NCI-H2107 (cell line): ENCODE measurements at places on chromosomes 2 and 18.

DNA sequence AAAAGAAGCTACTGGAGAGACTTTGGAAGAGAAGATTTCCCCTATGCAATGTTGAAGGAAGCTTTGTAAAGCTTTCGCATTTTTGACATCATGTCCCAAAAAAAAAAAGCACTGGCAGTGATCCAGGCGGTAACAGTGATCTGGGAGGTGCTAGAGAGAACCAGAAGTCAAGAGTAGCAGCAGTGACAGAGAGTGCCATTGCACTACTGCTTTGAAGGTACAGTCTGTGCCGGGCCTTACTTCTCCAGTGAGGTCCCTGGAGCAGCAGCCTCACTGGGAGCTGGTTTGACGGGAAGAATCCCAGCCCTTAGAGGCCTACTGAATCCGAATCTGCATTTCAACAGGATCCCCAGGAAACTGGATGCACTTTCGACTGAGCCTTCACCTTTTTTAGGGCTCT lies 50.9 kb upstream of the ATL2 start:
- no peak for DNase-seq

DNA sequence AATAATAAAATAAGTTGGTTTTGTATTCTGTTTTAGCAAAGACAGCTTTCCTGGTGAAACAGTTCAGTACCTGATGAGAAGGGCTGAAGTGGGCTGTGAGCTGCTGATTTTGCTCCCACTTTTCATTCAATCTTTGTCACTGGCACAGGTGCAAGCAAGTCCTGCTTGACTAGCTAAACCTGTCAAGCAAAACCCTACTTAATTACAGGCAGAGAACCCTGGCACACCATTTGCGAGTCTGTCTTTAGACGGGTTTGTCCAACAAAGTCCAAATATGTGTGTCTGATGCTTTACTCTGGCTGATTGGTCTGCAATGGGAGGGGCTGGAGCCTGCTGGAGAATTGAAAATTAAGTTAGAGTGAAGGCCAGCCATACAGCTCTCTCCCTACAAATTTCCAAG lies 267.2 kb downstream of the EPHA4 start:
- DNase-seq: no peak

GRCh38 chr2:48574353-48575287 lies 43.0 kb upstream of the GTF2A1L start:
- no peak for DNase-seq

DNA sequence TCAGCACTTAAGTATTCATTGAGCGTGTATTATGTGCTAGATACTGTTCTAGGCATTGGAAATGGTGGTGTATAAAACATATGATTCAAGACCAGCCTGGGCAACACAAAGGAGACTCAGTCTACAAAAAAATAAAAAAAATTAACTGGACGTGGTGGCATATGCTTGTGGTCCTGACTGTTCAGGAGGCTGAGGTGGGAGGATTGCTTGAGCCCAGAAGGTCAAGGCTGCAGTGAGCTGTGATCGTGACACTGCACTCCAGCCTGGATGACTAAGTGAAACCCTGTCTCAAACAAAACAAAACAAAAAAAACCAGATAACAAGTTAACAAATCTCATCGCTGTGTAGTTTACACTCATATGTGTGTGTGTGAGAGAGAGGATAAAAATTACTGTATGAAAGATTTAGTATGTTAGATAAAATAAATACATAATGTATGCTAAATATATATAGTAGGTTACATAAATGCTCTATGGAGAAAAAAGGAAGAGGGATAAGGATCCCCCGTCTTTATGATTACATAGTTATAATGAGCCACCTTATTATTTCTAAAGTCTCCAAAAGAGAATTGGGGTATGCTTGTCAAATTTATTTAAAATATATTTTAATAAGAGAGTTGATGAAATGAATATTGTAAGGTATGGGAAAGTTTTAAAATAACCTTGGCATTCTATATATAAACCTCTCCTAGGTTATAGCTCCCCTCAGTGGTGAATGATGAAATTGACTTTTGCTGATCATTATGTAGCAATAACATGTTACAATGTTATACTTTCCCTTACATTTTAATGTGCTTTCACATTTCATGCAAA lies 69.2 kb downstream of the EHBP1 start:
- DNase-seq: peak; percentile 11

- no peak for DNase-seq
These were observed 7.0 kb downstream of the MEMO1 start for GRCh38 chr2:32003791-32004190.

DNA sequence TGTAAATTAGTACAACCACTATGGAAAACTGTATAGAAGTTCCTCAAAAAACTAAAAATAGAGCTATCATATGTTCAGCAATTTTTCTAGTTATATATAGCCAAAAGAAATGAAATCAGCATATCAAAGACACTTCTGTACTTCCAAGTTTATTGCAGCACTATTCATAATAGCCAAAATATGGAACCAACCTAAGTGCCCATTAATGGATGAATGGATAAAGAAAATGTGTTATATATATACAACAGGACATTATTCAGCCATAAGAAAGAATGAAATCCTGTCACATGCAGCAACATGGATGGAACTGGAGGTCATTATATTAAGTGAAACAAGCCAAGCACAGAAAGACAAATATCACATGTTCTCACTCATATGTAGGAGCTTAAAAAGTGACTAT lies 112.6 kb downstream of the MDH1 start:
- DNase-seq: no peak

DNA sequence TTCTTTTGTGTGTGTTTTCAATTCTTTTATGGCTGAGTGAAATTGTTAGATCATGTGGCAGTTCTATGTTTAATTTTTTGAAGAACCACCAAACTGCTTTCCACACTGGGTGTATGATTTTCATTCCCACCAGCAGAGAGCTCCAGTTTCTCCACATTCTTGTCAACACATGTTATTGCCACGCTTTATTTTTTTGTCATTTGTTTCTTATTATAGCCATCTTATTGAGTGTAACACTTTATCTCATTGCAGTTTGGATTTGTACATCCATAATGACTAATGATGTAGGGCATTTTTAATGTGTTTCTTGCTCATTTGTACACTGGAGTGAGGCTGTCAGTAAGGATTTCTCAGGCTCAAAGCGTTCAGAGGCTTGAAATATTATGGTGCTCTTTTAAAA lies 184.2 kb downstream of the PIEZO2 start:
- no peak for DNase-seq

GRCh38 chr2:238570391-238570790 lies 143.7 kb downstream of the ASB1 start:
- no peak for DNase-seq

DNA sequence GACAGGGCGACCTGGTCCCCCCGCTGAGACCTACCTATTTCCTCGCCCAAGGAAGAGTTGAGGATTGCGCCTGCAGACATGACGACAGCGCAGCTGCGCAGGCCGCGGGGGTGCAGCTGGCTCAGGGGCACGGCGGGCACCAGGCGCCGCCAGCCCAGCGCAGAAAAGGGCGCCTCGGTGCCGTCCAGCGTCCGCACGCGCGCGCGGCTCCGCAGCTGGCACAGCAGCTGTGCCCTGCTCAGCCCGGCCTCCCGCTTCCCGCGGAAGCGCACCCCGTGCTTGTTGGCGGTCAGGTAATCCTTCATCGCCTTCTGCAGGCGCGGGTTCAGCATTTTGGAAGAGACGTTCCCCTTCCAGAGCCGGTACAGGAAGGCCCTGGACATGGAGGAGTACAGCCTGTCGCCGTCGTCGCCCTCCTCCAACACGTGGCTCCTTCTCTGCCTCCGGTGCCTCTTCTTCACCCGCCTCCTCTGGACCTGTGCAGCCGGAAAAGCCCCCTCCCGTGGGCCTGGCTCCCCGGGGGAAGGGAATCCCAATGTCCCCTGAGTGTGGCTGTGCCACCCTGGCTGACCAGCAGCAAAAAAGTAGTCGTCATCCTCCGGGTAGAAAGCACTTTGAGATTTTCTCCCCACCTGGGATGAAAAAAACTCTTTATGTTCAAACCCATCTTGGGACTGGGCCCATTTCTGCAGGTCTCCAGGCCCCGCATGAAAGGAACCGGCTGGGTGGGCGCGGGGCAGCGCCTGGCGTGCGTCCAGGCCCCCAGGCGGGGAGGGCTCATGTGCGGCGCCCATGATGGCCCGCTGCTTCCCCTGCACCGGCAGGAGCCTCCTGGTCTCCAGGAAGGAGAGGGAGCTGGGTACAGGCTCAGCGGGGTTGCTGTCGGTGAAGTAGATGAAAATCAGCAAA lies 42.7 kb downstream of the ST6GAL2 start:
- DNase-seq: no peak

- DNase-seq: no peak
These were observed 148.6 kb downstream of the WDR7 start for GRCh38 chr18:56799756-56800155.

- DNase-seq: no peak
These were observed 9.1 kb downstream of the ITM2C start for GRCh38 chr2:230873661-230874401.

- no peak for DNase-seq
These were observed 161.2 kb upstream of the SIX2 start for GRCh38 chr2:45170191-45171135.

GRCh38 chr2:9327873-9328352 lies 95.4 kb downstream of the ITGB1BP1 start:
- no peak for DNase-seq

DNA sequence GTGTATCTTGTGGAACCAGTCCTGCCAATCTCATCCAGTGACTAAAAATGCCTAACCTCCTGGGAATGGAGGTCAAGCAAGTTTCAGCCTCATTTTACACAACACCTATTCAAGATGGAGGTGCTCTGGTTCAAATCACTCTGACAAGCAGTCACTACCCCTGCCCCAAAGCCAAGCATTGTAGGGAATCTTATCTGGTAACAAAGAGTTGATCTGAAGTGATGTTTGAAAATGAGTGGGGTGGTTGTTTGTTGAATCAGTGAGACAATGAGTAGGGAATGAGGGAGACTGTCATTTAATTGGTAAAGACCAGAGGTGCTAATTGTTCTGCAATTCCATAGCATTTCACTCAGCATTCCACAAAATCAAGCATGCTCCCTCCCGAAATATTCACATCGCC lies 132.0 kb downstream of the RND3 start:
- DNase-seq: no peak

GRCh38 chr18:32317651-32318050 lies 127.8 kb downstream of the MEP1B start:
- DNase-seq: no peak

GRCh38 chr2:18467749-18468360 lies 92.6 kb downstream of the RDH14 start:
- no peak for DNase-seq

- DNase-seq: no peak
These were observed 339.0 kb downstream of the SATB2 start for GRCh38 chr2:199118673-199119112.

- DNase-seq: no peak
These were observed 92.1 kb downstream of the ATL2 start for GRCh38 chr2:38284971-38285370.

DNA sequence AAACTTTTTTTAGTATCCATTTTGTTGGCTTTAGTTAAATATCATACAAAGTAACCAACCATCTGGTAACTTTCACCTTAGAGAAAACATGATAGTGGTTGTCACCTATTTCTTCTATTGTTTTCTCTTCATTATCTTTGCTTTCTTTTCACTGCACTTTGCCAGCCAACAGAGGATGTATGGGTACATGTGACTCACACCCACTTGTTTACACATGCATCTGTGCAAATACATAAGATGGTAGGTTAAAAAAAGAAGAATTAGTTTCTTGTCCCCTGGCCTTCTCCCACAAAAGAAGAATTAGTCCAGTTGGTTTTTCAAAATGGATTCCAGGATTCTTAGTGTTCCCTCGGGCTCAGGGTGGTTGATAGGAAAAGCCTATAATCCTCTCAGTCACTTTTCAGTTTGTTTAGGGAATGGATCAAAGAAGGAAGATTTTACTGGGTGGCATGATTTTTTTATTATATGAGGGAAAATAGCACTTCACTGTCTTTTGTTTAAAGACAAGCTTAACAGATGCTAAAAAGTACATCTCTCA lies 46.6 kb downstream of the CDK15 start:
- no peak for DNase-seq

DNA sequence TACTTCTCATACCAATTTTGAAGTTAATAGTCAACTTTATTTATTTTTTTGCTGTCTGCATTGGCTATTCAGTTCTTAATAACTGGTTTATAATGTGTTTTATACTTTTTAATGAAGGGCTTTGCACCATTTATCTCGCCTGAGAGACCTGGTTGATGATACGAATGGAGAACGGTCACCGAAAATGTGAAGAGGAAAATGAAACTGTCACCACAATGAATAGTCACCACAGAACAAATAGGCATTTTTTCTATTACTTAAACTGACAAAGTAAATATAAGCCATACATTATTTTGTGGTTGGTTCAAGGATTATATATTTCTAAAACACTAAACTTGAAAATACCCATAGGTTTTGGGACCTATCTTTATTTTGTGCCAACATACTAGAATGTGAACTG lies 20.4 kb downstream of the C18orf54 start:
- no peak for DNase-seq

- DNase-seq: no peak
These were observed 130.7 kb downstream of the MREG start for GRCh38 chr2:215882689-215883088.

DNA sequence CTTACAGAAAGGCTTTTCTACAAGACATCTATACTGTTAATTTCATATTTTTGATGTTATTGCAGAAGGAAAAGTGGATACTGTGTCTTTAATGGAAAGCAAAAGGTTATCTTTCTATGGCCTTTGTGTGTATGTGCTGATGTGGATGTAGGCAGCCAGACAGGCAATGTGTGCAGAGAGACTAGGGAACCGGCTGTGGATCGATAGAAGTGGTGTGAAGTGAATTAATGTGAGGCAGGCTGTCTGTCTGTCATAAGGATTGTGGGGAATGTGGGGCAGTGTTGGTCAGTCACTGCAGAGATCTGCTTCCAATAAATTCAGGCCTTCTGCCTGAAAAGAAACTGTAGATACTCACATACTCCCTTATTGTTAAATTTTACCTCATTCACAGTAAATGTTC lies 156.7 kb downstream of the WDR7 start:
- DNase-seq: no peak

- DNase-seq: no peak
These were observed 591.7 kb upstream of the DDX18 start for GRCh38 chr2:117222809-117223208.

DNA sequence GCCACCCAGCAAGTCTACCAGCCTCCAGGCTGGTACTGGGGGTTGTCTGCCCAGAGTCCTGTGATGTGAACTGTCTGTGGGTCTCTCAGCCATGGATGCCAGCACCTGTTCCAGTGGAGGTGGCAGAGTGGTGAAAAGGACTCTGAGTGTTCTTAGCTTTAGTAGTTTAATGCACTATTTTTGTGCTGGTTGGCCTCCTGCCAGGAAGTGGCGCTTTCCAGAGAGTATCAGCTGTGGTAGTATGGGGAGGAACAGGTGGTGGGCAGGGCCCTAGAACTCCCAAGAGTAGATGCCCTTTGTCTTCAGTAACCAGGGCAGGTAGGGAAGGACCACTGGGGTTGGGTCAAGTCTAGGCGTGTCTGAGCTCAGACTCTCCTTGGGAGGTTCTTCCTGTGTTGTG lies 356.7 kb downstream of the STK39 start:
- peak; percentile 9 for DNase-seq
